NCI-H187 treated with DMSO at 0.1 percent for 48 hours (cell line): ENCODE measurements at places on chromosomes 2 and 18.

DNA sequence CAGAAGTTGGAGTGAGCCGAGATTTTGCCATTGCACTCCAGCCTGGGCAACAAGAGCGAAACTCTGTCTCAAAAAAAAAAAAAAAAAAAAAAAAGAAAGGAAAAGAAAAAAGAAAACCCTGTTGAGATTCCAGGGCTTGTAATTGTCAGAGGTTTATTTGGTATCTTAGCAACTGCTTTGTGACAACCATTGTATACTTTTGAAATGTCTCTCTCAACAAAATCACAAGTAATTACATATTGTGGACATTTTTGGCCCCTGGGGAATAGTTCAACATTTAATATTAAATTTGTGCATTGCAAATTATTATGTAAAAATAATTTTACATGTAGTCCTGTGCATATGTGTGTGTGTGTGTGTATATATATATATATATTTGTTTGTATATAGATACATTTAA is 270.8 kb downstream of the GALNT13 start:
- no peak for DNase-seq

DNA sequence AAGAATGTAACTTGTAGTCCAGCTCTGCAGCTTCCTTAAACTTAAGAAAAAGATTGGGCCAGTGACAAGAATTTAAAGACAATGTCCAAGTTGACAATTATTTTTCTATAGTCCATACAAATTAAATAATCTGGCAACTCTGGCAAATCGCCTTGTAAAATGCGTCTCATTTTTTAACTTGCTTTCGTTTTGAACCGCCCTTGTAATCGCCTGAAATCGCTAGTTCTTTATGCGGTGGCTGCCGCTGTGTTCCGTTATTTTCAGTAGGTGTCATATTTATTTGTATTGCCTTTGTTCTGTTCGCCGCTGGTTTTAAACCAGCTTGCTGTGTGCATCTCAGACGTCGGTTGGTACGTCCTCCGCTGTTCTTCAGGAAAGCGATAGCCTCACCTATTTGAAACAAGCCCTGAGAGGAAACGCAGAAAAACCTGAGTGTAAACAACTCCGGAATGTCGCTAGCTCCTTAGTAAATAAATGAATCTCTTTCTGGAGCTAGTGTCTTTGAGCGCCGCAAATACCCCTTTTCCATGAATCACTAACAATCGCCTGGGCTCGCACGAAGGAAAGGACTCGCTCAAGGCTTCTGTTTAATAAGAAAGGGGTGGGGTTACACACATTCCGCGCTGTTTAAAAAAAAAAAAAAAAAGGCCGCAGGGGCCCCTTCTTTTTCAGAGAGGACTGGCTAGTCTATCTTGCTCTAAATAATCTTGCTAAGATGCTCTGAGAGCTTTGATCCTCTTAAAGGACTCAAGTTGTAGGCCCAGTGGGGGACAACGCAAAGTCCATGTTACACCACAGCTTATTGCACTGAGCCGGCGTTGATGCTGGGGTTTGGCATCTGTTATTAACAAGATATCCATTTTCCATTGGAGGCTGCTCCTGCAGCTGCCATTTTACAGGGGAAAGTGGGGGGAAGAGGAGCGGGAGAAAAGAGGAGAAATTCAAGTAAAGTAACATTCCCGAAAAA is 3.0 kb downstream of the HOXD8 start:
- DNase-seq = no peak

- DNase-seq = no peak
Observed at GRCh38 chr2:184004289-184004947, 593.9 kb upstream of the ZNF804A start.

- no peak for DNase-seq
Observed at GRCh38 chr2:65799141-65799854, 366.9 kb upstream of the SPRED2 start.

GRCh38 chr2:21501376-21502027 is 377.7 kb downstream of the TDRD15 start:
- no peak for DNase-seq

DNA sequence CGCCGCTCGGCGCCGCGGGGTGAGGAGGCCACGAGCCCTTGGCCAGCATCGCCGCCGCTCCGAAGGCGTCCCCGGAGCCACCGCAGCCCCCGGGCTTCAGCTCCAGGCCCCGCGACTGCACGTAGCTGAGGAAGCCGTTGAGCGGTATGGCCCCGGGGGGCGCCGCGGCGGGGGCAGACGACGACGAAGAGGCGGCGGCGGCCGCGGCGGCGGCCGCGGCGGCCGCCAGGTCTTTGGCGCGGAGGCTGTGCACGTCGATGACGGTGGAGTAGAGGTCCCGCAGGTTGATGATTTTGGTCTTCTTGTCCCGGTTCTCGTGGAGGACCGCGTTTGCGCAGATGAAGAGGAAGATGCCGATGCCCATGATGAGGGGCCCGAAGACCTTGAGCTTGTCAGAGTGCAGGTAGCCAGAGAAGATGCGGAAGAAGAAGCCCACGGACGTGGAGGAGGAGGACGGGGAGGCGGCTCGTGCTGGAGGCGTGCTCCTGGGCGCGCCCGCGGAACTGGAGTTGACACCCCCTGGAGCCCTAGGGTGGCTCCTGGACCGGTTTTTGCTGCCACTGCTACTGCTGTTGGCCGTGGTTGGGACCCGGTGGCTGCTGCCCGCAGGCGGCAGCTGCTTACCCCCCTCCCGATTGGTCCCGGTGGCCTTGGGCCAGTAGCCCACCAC is 4.0 kb downstream of the TMEM200C start:
- no peak for DNase-seq

GRCh38 chr2:123500346-123500745 is 524.7 kb upstream of the CNTNAP5 start:
- DNase-seq = no peak

DNA sequence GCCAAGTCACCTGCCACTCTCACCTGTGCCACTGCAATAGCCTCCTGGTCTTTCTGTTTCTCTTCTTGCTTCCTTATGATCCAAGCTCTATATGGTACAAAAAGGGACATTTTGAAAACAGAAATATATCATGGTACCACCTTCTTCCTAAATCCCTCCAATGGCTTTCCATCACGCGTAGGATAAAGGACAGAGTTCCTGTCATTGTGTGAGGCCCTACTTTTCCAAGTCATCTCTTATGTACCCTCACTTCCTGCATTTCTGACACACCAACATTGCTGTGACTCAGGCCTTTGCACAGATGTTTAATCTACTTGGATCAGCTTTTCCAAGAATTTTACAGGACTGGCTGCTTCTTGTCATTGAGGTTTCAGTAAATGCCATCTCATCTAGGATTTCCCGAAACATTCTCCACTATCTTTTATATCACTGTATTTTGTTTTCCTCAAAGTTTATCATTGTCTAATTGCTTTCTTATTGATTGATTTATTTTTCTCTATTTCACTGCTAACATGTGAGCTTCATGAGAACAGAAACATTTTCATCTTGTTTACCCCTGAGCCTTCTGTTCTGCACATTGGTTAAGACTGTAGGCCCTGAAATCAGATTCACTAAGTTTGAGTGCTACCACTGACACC is 426.1 kb upstream of the FANCL start:
- DNase-seq = no peak

DNA sequence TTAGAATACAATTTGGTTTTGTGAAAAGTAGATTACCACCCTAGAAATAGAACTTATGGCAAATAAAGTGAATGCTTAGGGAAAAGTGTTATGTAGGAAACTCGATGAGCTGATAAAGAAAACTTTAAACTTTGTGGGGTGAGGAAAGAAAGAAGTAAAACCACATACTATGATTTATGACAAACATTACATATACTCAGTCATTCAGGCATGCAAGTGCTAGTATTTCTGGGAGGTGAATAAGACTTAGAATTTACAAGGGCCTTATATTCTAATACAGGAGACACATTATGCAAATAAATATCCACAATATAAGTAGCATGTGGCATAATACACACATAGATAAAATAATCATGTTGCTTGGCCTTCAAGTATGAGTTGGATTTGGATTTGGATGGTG is 618.1 kb downstream of the XIRP2 start:
- no peak for DNase-seq

GRCh38 chr18:56139792-56140254 is 498.6 kb downstream of the TXNL1 start:
- DNase-seq = no peak

GRCh38 chr18:58354051-58354450 is 274.8 kb downstream of the ALPK2 start:
- DNase-seq = no peak

DNA sequence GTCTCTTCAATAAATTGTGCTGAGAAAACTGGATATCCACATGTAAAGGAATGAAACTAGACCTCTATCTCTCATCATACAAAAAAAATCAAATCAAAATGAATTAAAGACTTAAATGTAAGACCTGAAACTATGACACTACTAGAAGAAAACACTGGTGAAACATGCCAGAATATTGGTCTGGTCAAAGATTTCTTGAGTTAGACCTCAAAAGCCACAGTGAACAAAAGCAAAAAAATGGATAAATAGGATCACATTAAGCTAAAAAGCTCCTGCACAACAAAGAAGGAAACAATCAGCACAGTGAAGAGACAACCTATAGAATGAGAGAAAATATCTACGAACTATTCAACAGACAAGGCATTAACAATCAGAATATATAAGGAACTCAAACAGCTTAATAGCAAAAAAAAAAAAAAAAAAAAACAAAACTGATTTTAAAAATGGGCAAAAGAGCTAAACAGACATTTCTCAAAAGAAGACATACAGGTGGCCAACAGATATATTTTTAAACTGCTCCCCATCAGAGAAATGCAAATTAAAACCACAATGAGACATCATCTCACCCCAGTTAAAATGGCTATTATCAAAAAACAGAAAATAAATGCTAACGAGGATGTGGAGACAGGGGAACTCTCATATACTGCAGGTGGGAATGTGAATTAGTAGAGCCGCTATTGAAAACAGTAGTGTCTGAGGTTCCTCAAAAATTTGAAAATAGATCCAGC is 66.3 kb downstream of the NCKAP1 start:
- DNase-seq = no peak

- DNase-seq = no peak
Observed at GRCh38 chr2:205776139-205776538, 93.8 kb downstream of the NRP2 start.

GRCh38 chr2:18435426-18436037 is 124.9 kb downstream of the RDH14 start:
- DNase-seq = no peak

DNA sequence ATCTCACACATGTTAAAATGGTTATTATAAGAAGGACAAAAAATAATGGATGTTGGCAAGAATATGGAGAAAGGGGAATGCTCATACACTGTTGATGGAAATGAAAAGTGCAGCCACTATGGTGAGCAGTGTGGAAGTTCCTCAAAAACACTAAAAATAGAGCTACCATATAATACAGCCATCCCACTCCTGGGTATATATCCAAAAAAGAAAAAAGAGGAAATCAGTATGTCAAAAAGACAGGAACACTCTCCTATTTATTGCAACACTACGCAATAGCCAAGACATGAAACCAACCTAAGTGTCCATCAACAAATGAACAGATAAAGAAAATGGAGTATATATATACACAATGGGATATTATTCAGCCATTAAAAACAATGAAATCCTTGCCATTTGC is 642.6 kb downstream of the RNF144A start:
- DNase-seq = no peak

- DNase-seq = no peak
Observed at GRCh38 chr2:233209533-233210171, 41.8 kb upstream of the ATG16L1 start.
